IMR-90 (cell line): ENCODE measurements at places on chromosomes 16 and 17. TPM values are rescaled to one million over a fixed set of nuclear protein-coding genes. Genes with fewer than 3 reads are reported as not detected.

Gene OR3A3
- not detected in 2 replicates for total RNA-seq

Gene LUC7L3
- 17.7 and 20.0 TPM in 2 replicates for total RNA-seq

Gene HS3ST3A1
- total RNA-seq: 7.5 and 9.0 TPM in 2 replicates

Gene DNASE1
- total RNA-seq: 5.4 and 6.1 TPM in 2 replicates

- peaks cover 4% of the 10 kb centered on the region for H3K27me3 ChIP-seq
- H3K27ac ChIP-seq: no peak overlapping the region
- H3K4me1 ChIP-seq: no peaks in the 10 kb centered on the region
- H3K4me3 ChIP-seq: no peak overlapping the region
Measured at GRCh38 chr17:32822996-32823395, 53.9 kb downstream of the MYO1D start.

DNA sequence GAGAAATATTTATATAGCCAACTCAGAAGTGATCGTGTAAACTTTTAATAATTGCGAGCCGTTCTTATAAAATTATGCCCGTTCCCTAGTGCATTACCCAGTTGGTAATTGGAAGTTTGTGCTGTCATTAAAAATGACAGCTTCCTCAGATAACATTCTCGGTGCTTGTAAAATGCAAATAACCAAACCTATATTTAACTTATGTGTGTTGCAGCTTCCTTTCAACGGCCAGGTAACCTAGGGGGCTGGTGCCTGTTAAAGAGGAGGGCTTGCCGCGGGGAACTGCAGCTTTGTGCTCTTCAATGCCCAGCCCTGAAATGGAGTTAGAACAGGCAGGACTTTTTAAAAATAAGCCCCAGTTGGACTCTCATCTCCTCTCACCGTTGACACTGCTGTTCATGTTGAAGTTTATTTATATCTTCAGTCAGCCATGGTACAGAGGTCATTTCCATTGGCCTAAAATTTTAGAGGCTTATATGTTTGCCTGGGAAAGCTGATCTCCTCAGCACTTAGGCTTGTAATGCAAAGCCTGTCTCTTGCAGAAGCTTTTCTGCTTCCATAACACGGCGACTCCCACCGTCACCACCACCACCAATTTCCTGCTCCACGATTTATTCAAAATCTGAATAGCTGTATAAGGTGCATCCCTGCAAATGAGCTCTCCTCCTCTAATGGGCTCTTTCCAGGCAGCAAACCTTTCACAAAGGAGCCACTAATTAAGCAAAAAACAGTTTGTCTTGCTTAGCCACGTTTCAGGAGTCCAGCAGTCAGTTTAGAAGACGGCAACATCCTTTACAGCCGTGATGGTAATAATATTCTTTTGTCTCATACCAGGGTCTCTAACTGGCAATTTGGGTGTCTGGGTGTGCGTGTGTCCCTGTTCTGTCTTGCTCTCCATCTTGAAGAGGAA, 74.7 kb downstream of the RPA1 start:
- peaks cover 39% of the 10 kb centered on the region for H3K27me3 ChIP-seq
- no peak overlapping the region for H3K27ac ChIP-seq
- no peak overlapping the region for H3K4me3 ChIP-seq
- DNase-seq: no peak
- H3K4me1 ChIP-seq: no peaks in the 10 kb centered on the region; the same call in 1 of the 2 replicates

DNA sequence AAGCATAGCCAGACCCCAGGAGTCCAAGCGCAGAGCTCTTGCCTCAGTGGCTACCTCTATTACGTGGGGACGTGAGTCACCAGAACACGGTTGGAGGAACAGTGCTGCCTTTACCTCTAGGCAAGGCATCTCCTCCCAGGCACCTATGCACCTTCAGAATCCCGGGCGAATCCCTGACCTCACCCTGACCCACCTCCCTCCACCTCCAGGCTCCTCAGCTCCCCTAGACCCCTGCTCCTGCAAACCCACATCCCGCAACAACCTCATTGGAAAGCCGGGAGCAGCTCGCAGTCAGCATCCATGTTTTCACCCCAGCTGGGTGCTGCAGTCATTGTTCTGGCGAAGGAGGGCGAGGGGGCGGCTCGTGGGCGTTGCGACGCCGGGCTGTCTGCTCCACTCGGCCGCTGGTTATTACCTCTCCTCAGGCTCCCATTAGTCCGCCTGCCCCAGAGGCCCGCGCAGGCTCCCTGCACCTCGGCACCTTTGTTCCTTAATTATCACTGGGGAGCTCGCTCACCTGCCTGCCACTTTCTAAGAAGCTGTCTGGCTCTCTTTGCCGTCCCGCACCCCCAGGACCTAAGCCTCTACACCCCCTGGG, 24.6 kb upstream of the DLX4 start:
- no peak for DNase-seq
- H3K27ac ChIP-seq: no peak overlapping the region
- H3K4me3 ChIP-seq: no peak overlapping the region
- H3K27me3 ChIP-seq: peaks cover 86% of the 10 kb centered on the region

- DNase-seq: no peak
- peaks cover 11% of the 10 kb centered on the region for H3K4me1 ChIP-seq
- 0 out of 2 replicates have a peak, but pooled peaks cover 2% of the 10 kb centered on the region for H3K36me3 ChIP-seq
- H3K27ac ChIP-seq: no peak overlapping the region
- no peaks in the 10 kb centered on the region for H3K27me3 ChIP-seq
- H3K4me3 ChIP-seq: no peak overlapping the region
Measured at GRCh38 chr16:84507011-84507982, 2.8 kb upstream of the MEAK7 start.

GRCh38 chr16:30601966-30602365, 8.2 kb downstream of the ZNF689 start:
- no peak for DNase-seq
- H3K36me3 ChIP-seq: peaks cover 20% of the 10 kb centered on the region
- no peak overlapping the region for H3K4me3 ChIP-seq
- no peaks in the 10 kb centered on the region for H3K27me3 ChIP-seq

- peaks cover 42% of the 10 kb centered on the region for H3K27me3 ChIP-seq
- no peak within 1 kb of the TSS for H3K27ac ChIP-seq
- H3K4me1 ChIP-seq: peaks cover 3% of the 10 kb centered on the region
- no peak for DNase-seq
- no peaks in the 10 kb centered on the region for H3K36me3 ChIP-seq
Measured at GRCh38 chr17:40564883-40565768, at the start of gene CCR7. CCR7 (minus strand) TSS chr17:40565472; CDS start chr17:40565409, 63 bp downstream.

DNA sequence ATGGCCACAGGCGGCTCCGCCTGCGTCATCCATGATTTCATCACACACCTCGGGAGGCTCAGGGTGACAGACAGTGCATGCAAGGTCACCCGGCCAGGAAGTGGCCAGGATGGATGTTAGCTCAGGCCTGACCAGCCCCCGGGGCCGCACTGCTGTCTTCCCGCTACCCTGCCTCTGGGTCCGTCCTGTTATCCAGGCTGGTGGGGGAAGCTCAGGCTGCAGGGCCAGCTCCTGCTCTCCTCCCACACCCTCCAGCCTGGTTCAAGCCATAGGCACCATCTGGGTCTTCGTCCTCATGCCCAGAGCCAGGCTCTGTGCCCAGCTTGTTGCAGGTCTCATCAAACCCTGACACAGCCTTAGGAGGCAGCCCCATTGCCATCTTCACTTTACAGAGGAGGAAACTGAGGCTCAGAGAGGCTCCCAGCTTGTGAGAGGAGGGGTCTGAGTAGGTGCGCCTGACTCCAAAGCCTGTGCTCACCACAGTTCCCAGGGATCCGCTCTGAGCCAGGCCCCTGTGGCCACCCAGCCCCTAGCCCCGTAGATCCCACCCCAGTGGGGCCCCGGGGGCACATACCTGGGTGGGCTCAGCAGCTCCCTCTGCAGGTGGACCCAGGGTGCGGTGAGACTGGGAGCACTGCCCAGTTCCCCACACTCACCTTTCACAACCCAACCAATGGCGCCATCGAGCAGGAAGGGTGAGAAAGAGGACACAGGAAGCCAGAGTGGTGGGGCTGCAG, 412 bp upstream of the ADGRG3 start:
- H3K4me3 ChIP-seq: no peak overlapping the region
- H3K27me3 ChIP-seq: peaks cover 30% of the 10 kb centered on the region

GRCh38 chr17:791829-792228, 9.7 kb downstream of the MRM3 start:
- no peak overlapping the region for H3K27ac ChIP-seq
- H3K36me3 ChIP-seq: peaks cover 35% of the 10 kb centered on the region
- no peak overlapping the region for H3K4me3 ChIP-seq
- DNase-seq: no peak

- peaks cover 30% of the 10 kb centered on the region for H3K36me3 ChIP-seq
- no peak overlapping the region for H3K27ac ChIP-seq
- H3K4me1 ChIP-seq: peaks cover 7% of the 10 kb centered on the region
Measured at GRCh38 chr16:70767377-70768202, 33.4 kb downstream of the VAC14 start.

DNA sequence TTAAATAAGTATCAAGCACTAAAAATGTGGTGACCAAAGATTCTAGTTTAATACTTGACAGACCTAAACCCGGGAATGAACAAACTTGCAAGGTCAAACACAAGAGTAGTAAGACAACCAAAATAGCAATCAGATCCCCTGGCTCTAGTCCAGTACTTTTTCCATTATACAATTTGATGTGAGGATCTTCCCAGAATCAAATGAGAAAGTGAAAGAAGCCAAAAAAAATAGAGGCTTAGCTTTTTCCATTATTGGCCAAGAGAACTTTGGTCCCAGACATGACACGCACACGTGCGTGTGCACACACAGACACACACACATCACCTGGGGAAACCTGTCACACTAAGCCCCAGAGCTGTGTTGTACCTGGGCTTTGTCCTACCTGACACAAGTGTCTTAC, 300.6 kb upstream of the CDH5 start:
- no peaks in the 10 kb centered on the region for H3K36me3 ChIP-seq
- DNase-seq: no peak
- no peak overlapping the region for H3K4me3 ChIP-seq
- H3K27me3 ChIP-seq: peaks cover 5% of the 10 kb centered on the region; the same call in 1 of the 2 replicates

DNA sequence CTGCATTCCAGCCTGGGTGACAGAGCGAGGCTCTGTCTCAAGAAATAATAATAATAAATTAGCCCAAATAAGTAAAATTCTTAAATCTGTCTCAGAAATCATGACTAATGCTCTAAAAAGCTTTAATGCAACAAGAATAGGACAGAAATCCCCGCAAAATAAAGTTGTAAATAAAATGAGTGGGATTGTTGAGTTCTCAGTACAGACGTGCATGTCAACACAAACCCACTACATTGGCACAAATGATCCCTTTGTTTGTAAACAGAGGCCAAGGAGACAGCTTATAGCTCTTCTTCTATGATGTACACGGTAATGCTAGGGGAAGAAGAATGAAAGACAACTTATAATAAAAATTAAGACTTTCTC, 6.0 kb downstream of the STAT5B start:
- H3K36me3 ChIP-seq: no peaks in the 10 kb centered on the region
- H3K4me3 ChIP-seq: no peak overlapping the region
- H3K4me1 ChIP-seq: peaks cover 13% of the 10 kb centered on the region
